ENCODE measurements at places on chromosomes 6 and 20.

DNA sequence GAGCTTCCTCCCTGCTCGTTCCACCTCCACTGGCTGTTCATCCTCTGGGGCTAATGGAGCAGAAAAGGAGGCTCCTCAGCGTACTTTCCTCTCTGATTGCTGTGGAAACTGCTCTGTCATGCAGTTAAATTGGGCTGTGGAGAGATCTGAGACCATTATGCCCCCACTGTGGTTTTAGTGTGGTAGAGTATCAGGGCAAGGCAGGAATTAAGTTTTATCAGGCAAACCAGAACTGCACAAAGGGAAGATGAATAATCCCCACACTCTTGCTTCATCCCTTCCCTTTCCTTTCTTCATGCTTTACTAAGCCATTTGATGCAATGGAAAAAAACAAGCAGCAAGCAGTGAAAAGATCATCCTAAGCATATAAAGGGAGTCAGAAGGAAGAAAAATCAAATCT is 11.9 kb upstream of the ME1 start:
- DNase-seq: no peak

GRCh38 chr6:113047148-113047547 is 700.0 kb downstream of the RFPL4B start:
- no peak for DNase-seq

GRCh38 chr6:106979435-106979884 is 4.9 kb upstream of the CD24 start:
- peak; percentile 75 for DNase-seq

DNA sequence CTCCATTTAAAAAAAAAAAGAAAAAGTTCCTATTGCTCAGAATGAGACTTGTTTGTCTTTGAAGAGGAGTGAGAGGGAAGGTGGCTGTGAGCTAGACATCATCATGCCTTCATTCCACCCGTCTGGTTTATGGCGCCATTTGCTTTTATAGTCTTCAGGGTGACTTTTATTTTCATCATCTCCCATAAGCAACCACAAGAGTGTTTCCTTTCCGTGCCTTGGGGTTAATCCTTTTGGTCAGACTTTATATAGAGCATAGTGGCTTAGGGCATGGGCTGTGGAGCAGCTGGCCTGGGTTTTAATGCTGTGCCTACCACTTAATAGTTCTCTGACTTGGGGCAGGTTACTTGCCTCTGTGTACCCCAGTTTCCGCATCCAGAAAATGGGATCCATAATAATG is 77.8 kb downstream of the RREB1 start:
- DNase-seq: no peak

DNA sequence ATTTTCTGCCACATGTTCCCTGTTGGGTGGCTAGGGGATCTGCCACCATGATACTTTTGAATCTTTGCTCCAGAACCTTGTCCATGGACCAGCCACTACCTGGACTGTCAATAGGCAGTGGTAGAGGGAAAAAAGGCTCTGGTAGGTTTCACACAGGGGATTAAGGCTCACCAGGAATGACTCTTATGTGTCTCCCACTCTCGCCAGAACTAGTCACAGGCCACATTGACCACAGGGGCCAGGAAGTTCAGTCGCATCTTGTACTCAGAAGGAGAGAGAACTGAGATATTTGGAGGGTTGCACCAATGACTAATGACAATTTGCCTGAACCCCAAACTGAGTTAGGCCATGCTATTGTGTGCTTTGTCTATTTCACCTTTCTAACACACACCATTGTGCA is 23.6 kb upstream of the APCDD1L start:
- DNase-seq: no peak

DNA sequence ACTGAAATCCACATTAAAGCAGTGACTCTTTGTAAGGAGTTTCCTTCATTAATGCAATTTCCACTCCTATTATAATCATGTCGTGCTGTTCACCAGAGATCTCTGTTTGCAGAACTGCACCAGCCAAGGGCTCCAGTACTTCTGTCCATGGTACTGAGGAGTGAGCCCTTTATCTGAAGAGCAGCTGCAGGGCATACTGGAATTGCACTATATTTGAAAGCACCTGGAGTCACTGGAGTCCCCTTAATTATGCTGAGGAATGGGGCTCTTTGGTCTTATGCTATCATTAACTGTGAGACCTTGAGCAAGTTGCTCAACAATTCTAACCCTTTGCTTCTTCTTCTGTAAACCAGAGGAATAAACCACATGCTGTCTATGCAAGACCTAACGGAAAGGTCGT is 61.7 kb upstream of the NUP153 start:
- no peak for DNase-seq

GRCh38 chr20:63082308-63082938 is 75.7 kb upstream of the BHLHE23 start:
- DNase-seq: peak; percentile 97

GRCh38 chr20:18524646-18525045 is 16.9 kb downstream of the SEC23B start:
- no peak for DNase-seq

DNA sequence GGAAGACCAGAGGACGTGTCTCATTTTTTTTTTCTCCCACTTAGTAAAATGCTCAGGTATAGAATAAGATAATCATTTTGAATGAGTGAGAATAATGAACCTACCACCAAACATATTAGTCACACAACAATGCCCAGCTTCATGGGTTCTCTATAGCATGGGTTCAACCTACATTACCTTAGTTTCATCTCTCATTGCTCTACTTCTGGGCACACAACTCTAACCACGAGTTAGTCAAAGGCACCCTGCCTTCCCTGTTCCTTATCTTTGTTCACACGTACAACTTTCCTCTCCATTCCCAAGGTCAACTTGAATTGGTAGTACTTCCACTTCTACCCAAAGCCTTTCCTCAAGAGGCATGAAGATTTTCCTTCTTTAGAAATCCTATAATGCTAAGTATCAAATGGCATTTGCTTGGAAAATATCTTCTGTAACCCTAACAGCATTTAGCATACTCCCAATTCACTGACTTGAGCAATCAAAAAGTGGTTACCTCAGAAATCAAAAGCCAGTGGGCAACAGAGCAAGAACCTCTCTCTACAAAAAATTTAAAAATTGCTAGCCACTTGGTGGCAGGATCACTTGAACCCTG is 20.9 kb downstream of the DEK start:
- DNase-seq: no peak

DNA sequence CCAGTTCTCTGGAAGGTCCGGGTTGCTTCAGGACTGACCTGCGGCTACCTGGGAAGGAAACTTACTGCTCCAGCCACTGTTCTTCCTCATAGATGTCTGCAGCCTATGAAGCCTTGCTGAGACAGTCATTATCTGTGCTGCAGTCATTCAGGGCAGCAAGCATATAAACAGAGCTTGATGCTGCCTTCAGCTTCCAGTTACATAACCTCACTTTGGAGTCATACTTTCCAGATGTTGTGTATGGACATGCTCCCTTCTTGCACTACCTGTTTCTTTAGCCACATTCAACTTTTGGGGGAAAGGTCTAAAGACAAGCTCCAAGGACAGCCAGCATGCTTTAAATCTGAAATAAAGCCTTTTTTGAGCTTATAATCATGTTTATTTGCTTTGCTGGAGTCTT is 98.1 kb downstream of the SLC24A3 start:
- DNase-seq: no peak

GRCh38 chr20:10671221-10671918 is 2.4 kb downstream of the JAG1 start:
- peak; percentile 84 for DNase-seq

GRCh38 chr6:71228461-71229041 is 60.1 kb upstream of the OGFRL1 start:
- no peak for DNase-seq

DNA sequence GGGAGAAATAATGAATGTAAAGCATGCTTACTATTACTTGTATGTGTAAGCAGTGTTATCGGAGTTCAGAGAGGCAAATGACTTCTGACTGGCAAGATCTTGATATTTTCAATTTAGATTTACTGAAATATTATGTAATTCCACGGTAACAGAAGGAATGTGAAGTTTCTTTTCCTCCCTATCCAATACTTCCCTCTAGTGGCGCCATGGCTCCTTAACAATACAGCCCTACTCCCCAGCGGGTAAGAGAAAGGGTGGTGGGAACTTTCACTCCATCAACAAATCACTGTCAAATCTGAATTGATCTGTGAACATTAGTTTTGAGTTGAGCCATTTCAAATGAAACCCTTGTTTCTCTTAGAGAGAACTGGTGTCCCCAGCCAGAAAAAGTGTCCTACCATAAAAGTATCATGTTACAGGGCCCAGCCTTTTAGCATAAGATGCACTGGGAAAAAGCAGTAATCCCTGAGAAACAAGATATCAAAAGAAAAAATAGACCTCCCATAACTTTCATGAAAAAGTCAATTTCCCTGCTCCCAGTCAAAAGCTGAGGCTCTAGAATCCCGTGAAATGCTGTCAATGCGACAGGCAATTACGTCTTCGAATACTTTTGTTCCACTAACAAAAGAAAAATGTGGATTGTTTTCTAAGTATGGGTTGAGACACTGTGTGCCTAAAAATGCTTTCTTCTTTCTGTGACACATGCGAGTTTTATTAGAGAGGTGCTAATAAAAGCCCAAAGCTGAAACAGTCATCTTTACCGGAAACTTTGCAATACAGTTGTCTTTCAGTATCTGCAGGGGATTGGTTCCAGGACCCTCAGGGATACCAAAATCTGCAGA is 12.9 kb downstream of the COX7A2 start:
- peak; percentile 19 for DNase-seq

- DNase-seq: no peak
Observed at GRCh38 chr20:3705491-3705969, 6.9 kb downstream of the SIGLEC1 start.

GRCh38 chr6:30169658-30170614 is 6.6 kb downstream of the TRIM15 start:
- peak; percentile 75 for DNase-seq

- no peak for DNase-seq
Observed at GRCh38 chr6:134389129-134389528, 71.2 kb upstream of the SGK1 start.

- DNase-seq: no peak
Observed at GRCh38 chr6:155795173-155795796, 339.6 kb upstream of the NOX3 start.

GRCh38 chr6:101847690-101848089 is 454.2 kb downstream of the GRIK2 start:
- peak; percentile 9 for DNase-seq

- DNase-seq: peak; percentile 8
Observed at GRCh38 chr6:131061041-131061750, 1.8 kb downstream of the EPB41L2 start.

DNA sequence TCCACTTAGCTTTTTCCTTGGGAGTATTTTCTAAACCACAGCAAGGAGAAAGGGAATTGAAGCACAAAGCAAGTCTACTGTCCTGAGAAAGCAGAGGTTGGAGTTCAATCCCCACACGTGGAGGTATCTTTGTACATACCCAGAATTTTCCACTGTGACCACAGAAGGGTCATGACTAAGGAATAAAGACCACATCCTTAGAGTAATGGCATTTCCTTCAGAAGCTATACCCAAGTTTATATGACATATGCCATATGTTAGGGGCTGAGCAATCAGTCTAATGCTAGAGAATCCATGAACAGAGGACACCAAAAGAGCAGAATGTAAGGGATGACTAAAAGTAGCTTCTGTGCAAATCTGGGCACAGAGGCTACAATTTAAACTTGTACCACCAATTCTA is 46.4 kb downstream of the ATG5 start:
- no peak for DNase-seq

GRCh38 chr6:53309901-53310300 is 38.8 kb downstream of the ELOVL5 start:
- DNase-seq: no peak

- DNase-seq: no peak
Observed at GRCh38 chr20:10970109-10970508, 296.3 kb upstream of the JAG1 start.

DNA sequence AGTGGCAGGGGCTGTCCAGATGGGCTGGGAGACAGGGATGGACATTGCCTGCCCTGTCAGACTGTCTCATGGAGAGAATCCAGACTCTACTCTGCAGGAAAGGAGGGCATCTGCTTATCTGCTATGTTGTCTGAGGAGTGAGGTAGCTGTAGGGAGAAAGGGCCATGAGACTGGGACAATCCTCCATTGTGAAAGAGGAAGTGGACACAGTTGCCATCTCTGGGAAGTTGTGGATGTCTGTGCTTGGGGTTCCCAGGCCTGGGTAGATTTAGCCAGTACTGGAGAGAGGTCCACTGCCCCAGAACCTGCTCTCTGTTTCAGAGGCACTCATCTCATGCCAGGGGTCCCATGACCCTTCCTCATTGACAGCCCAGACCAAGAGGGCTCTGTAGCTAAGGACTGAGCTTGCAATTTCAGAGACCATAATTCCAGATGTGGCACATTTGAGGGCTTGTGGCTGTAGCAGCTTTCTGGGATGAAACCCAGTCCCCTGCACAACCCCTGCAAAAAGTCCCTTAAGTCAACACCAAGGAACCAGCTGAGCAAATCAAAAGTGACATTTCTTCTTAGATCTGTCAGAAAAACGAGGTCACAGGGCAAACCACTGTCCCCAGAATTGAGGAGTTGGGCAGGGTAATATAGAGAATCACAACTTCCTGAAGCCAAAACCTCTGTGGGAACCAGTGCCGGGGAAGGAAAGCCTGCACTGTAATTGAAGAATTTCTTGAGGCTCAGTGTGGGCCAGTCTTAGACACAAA is 4.1 kb upstream of the SIRPG start:
- DNase-seq: no peak

DNA sequence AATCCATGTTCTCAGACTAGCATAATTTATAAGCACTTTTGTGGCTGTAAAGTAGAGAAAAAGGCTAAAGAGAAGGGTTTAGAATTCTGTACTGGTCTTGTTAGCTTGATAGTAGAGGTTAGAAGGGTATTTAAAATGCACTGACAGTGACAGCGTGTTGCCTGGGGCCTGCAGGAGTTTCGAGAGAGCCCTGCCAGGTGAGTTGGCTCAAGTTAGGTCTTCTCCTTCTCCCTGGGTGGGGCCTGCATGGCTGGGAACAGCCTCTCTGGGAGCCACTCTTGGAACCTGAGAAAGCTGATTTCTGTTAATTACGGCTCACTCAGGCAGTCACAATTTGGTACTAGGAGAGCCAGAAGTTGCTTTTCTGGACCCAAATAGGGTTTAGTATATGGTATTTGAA is 103.7 kb downstream of the ARID1B start:
- DNase-seq: no peak

- DNase-seq: no peak
Observed at GRCh38 chr20:43878776-43879175, 35.9 kb upstream of the TOX2 start.

GRCh38 chr6:141123049-141123448 is 1009.7 kb upstream of the GJE1 start:
- DNase-seq: no peak

DNA sequence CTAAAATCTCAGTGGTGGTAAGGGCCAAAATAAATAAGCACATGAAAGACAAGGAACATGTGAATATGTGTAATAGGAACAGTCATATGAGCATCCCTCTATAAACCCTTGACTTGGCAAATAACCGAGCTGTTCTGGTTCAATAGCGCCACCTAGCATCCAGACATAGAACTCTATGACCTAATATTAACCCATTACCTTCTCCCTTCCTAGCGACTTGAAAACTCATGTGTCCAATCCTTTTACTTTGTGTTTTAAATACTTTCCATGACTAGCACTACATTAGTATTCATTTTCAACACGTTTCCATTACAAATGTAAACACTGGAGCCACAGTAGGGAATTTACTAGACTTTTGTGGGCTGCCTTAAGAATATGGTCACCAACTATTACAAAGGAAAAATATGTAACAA is 279.7 kb downstream of the UST start:
- peak; percentile 48 for DNase-seq
